Activated CD8-positive, alpha-beta memory T cell treated with anti-CD3 and anti-CD28 coated beads, Interleukin-2, amount 50 U/mL, for 4 hours (primary cell): ENCODE measurements at places on chromosomes 12 and 14.

DNA sequence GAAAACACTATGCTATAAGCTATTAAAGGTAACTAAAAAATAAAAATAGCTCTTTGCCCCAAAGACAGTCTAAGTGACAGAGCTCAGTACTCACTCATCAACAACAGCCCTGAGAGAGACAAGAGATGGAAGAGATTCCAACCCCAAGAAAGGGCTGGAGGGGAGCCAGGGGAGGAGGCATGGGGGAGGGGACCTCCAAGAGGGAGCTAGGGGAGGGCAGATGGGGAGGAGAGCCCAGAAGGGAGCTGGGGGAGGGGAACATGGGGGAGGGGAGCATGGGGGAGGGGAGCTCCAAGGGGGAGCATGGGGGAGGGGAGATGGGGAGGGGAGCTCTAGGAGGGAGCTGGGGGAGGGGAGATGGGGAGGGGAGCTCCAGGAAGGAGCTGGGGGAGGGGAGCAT lies 7.7 kb downstream of the SSH1 start:
- DNase-seq, result no peak

DNA sequence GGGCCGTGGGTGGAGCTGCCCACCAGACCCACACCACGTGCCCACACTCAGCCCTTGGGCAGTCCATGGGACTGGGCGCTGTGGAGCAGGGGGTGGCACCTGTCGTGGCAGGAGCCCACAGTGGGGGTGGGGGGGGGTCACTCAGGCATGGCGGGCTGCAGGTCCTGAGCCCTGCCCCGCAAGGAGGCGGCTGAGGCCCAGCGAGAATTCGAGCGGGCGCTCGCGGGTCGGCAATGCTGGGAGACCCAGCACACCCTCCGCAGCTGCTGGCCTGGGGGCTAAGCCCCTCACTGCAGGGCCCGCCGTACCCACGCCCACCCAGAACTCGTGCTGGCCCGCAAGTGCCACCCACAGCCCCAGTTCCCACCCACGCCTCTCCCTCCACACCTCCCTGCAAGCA lies 132.6 kb upstream of the GARIN2 start:
- no peak for DNase-seq

GRCh38 chr14:41766772-41767171 lies 160.1 kb downstream of the LRFN5 start:
- DNase-seq, result no peak

GRCh38 chr14:58066115-58066514 lies 85.9 kb downstream of the ARMH4 start:
- DNase-seq, result no peak

- no peak for DNase-seq
These were observed 116.3 kb upstream of the VASH1 start for GRCh38 chr14:76644855-76645518.

DNA sequence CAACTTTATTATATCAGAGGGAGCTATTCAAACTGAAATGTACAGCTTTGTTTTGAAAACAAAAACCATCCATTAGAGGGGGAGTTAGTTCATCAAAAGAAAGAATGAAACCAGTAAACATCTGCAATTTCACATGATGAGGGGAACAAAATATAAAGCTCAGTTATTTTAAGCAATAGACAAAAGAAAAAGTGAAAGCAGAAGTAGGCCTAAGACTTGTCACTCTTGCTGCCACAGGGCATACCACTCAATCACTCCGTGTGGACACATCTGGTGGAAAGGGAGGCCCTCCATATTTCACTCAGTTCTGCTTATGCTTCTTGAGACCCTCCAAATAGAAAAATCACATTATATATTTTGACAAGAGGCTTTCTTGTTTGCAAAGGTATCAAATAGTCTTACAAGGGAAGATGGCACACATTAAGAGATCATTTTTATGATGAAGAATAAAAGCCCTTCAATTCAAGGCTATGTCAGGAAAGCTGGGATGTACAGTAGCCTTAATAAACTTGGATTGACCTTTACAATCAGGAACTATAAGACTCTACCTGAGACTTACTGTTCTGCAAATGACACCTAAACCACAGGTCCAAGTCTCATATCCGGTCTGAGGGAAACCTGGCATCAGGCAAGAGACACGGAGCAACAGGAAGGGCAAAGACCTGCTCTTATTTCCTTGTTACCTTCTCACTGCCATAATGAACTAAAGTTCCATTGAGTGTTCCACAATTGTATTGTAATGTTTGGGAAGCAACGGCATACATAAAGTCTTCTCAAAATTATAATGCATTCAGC lies 222.5 kb upstream of the GRIP1 start:
- no peak for DNase-seq

DNA sequence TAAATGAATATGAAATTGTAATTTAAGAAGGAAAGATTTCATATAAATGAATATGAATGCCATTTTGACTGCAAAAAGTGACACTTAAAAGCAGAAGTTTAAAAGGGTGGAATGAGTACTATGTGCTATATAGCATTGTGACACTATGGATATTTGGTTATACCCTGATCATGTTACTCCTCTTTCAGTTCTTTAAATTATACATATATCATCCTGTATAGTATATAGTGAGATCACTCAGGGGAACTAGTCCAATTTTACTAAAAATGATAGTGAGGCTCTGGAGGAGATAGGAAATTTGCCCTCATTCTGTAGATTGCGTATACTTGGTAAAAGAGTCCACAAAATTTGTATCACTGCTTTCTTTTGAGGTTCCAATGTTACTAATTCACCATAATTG lies 155.7 kb upstream of the BTG1 start:
- no peak for DNase-seq

DNA sequence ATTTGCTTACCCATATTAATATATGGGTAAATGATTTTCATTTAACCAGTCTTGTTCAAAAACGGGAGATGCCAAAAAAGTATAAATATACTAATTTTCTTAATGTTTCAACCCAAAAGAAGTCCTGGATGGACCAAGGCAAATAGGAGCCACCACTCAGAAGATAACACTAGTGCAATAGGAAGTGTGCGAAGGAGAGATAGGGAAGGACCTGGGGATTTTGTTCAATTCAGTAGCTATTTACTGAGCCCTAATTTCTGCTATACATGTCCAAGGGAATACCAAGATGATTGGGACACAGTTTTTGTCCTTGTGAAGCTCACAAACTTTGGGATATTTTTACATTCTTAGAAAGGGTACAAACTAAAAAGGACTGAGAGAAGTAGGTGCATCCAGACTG lies 1.5 kb downstream of the CMAS start:
- DNase-seq, result no peak

DNA sequence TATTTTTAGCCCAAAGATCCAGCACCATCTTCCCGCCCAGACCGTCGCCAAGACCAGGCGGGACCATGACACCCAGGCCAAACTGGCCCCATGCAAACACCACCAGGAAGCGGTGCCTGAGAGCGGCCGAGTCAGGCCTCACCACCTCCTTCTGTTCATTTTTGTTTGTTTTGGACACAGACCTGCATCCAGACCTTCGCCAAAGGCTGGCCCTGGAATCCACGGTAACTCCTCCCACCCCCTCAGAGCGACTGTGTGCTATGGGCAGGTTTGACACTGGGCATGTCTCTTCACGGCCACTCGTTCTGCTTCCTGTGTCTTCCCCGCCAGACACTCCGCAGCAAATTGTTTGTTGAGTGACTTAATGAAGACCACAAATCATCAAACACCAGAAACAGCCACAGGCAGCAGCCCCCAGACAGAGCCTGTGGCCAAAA lies 47.1 kb downstream of the NCOR2 start:
- DNase-seq, result no peak

GRCh38 chr12:10179776-10180181 lies 947 bp downstream of the TMEM52B start:
- DNase-seq, result no peak

DNA sequence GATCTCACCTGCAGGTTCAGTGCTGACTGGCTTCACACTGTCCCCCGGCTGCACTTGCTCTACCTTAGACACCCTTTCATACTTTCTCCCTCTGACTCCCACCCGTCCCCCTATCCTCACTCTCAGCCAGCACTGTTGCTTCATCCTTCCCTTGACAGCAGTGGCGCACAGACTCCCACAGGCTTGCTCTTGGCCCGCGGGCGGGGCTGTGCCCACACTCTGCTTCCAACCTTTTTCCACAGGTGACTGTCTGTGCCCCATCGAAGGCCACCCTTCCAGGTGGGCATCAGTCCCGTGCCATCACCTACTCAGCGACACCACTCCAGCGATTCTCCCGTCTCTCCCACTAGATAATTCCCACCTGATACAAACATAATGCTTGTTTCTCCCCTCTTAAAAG lies 1.0 kb upstream of the RPS6KL1 start:
- DNase-seq, result no peak

- DNase-seq, result no peak
These were observed 275.9 kb downstream of the FBXL14 start for GRCh38 chr12:1318327-1319031.

DNA sequence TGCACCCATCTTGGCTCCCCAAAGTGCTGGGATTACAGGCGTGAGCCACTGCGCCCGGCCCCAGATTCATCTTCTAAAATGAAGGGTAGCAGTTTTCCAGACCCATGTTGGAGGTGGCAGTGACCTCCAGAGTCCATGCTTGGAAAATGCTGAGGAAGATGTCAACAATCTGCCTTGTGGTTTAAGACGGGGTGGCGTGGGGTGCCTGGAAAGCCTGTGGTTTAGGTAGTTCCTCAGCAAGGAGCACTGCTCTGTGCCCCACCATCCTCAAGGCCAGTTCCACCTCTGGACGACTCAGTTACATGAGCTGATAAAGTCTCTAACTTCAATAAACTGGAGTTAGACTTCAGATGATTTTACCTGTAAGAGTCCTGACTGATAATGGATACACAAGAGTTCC lies 48.6 kb downstream of the DRAM1 start:
- no peak for DNase-seq

DNA sequence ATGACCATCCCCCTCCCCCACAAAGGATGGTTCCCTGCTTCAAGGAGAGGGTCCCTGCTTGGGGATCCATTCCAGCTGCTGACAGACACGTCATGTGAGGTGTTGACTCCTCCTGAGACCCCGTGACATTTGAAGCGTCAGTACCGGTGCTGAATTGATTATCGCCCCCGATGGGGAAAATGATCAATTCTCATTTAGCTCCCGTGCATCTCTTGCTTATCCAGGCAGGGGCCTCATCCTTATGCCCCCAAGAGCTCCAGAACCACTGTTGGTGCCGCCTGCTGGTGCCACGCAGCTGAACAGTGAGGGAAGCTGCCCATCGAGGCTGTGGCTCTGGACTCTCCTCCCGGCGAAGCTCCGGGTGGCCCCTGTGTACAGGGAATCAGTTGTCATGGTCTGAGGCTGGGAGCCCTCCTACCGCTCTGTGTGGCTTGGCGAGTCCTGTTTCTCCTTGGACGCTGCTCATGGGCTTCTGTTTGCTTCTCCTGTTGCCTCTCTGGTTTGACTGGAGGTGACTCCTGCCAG lies 4.6 kb downstream of the KIF26A start:
- no peak for DNase-seq

DNA sequence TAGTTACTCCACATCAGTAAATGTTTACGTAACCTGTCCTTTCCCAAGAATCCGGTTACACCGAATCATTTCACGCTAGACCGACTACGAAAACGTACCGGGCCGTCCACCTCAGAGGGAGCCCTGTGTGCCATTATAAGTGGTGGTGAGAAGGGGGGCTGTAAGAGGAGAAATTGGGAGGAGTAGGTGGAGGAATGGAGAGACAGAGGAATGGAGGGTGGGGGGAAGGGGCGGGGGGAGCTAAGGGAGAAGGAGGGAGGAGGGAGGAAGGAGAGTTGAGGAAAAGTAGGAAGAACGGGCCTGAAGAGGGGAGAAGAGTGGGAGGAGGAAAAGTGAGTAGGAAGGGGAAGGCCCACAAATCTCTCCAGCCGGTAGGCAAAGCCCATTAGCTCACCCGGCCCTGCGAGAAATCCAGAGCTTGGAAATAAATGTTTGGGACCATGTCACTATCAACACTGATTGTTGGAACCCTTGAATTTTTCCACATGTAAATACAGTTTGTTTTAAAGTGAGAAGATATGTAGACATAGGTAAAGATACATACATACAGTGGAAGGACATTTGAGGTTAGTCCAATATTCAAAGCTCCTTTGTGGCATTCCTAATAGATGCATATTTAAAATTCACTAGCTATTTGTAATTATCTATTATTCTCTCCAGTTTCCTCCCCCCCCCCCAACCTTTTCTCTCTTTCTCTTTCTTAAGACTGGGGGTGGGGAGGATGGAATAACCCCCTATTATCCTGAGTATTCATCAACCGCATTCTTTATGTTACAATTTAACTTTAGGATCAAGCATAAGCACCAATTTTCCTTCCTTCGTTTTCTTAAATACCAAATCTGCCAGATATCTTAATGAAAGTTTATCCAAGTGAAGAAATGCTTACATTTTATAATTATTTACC lies 2.1 kb upstream of the FOXG1 start:
- no peak for DNase-seq

DNA sequence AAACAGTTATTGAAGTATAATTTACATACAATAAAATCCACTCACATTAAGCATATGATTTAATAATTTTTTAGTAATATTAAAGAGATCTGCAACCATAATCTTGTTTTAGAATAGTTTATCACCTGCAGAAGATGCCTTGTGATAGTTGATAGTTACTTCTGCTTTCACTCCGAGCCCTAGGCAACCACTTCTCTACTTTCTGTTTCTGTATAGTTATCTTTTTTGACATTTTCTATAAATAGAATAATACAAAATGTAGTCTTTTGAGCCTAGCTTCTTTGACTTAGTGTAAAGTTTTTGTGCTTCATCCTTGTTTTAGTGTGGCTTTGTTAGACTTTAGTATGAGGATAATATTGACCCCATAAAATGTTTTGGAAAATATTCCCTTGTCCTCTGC lies 111.0 kb downstream of the MNAT1 start:
- no peak for DNase-seq

GRCh38 chr14:25516838-25517237 lies 466.9 kb upstream of the STXBP6 start:
- DNase-seq, result no peak

DNA sequence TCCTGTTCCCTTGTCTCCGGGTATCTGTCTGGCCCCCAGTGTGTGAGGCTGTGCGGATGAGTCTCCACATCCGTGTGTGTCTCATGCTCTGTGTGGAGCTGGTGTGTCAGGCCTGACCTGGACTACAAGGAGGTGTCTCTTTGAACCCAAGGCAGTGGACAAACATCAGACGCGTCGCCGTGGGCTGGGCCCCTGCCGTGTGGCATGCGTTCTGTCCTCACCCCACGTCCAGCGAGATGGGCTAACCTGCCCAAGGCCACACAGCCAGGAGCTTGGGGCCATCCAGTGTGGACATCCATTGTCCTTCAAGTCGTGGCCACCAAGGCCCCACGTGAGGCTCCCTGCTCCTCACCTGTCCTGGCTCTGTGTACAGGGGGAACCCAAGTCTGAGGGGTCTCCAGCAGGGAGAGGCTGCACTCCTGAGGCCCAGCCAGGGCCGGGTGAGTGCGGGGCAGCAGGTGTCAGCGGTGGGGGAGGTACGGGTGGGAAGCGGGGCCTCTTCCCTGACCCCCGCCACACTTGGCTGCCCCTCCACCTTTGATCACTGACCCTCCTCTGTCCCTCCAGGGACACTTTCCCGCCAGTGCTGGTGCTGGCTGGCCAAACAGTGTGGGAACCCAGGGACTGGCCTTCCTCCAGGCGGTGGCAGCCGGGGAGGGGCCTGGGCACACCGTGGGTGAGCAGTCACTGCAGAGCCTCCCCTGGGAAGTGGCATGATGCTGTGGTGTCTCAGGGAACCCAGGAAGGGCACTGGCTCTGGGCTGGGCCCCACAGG lies 48.5 kb downstream of the CYP46A1 start:
- DNase-seq, result peak; percentile 7

GRCh38 chr12:49881415-49882247 lies 22.1 kb downstream of the FAIM2 start:
- no peak for DNase-seq

- no peak for DNase-seq
These were observed at the start of gene KRT7 for GRCh38 chr12:52232674-52233461. Gene KRT7, plus strand, starts transcription at chr12:52233243. Its CDS starts 54 bp downstream, at chr12:52233297.
